Activated CD4-positive, alpha-beta T cell treated with anti-CD3 and anti-CD28 coated beads for 4 hours (primary cell): ENCODE measurements at places on chromosomes 4 and X.
A peak's percentile ranks its signal among the peaks of the same experiment; 100 is the strongest.

DNA sequence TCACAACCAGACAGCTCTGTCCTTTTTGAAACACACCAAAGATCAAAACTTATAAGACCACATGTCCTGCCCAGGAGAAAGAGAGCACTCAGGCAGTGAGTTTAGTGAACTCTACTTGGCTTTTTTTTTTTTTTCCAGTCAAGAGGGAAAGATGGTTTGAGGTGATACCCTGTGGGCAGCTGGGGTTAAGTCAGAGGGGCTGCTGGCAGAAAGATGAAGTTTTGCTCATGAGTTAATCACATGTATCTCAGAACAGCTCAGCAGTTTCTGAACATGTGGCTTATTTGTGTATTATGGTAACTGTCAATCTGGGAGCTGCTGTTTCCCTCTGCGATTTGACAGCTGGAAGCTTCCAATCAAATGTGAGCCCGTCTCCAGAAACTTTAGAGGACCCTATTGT, 56.4 kb upstream of the MAP3K15 start:
- DNase-seq, result no peak

- no peak for DNase-seq
These were observed 105.9 kb downstream of the TNIP2 start for GRCh38 chr4:2650276-2650675.

- no peak for DNase-seq
These were observed 163.0 kb downstream of the EFNB1 start for GRCh38 chrX:68991691-68992345.

- no peak for DNase-seq
These were observed 122.1 kb downstream of the REELD1 start for GRCh38 chr4:146336410-146336807.

DNA sequence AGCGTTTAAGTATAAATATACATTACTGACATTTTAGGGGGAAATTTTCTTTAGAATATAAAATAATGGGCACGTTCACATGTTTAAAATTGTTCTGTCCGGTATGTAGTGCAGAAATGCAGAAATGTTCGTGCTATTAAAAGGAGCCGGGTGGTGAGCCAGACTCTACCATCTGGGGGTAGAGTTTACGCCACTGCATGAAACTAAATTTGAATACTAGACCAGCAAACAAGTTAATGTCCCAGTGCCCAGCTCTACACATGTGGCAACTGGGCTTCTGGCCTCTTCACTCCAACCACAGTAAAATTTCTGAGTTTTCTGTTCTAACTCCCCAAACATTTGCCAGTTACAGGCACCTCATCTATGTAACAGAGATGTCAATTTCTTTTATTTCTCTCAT, 1453.3 kb upstream of the TENM3 start:
- no peak for DNase-seq

GRCh38 chrX:87583679-87584078, 66.1 kb downstream of the KLHL4 start:
- no peak for DNase-seq

DNA sequence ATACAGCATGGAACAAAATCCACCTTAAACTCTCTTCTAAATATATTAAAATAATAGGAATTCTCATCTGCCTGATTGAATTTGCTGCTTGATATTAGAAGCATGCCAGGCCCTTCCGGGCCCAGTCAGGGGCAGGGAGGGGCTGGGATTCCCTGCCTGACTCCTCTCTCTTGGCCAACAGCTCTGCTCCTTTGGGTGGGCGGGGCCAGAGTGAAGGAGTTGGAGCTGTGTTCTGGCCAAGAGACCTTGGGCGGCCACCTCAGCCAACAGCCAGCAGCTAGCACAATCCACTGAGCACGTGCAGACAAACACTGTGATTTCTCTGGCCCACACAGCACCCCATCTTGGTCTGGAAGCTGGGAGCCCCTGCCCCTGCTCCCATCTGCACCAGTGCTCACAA, 140.3 kb downstream of the PJA1 start:
- DNase-seq, result no peak

GRCh38 chr4:159015841-159016240, 87.0 kb upstream of the RAPGEF2 start:
- no peak for DNase-seq

DNA sequence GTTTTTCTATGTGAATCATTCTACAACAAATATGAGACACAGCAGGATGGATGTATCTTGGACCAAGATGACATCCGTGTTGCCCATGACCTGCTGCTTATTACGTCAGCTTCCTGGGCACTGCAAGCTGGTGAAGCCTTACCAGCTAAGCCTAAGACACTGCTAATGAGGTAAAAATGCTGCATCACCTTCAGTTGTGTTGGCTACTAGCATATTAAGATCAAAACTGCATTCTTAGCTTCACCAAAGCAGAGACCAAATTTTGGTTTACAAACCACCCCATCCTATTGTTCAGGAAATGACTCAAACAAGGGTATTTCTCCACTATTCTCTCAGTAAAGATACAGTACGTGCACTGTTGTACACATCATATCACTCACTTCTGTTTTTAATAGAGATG, 50.3 kb downstream of the MAML3 start:
- peak; percentile 33 for DNase-seq

DNA sequence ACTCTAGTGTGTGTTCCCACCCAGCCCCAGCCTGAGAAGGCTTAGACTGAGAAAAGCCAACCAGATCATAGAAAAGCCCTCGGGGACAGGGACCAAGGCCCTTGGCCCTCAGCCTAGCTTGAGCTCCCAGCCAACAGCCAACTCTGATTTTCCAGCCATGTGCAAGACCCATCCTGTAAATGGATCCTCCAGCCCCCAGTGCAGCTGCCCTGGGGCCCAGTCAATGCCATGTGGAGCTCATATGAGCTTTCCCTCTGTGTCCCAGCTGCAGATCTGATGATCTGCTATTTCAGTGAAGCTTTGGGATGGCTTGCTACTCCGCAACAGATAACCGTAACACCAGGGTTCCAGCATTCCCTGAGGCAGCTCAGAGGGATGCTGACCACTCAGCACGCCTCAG, 40.5 kb upstream of the CDKN2AIP start:
- DNase-seq, result no peak

- no peak for DNase-seq
These were observed 111.9 kb upstream of the UNC5C start for GRCh38 chr4:95660719-95661118.

DNA sequence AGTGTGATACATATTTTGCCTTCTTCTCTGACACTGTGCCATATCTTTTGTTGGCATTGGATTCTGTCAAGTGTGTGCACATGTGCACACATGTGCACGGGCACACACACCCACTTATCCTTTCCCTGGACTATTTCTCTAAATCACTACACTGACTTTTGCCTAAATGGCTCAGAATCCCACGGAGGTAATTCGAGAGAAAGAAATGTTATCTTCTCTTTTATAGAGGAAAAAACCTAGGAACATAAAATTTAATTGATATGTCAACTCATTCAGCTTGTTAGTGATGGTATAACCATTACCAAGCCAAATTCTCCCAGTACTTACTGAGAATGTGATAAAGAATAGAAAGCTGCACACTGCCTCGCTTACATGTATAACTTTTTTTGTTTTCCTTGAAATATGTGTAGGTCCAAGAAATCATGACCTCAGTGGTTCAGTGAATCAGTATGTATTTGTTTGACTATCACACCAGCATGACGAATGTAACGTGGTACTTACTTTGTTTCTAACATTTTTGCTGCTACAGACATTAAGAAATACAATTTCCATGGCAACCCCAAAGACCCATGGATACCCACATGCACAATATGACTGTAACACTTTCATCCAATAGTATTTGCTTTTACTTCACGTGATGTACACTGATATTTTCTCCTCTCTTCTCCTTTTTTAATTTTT, 163.0 kb downstream of the PCDH7 start:
- DNase-seq, result no peak

- DNase-seq, result no peak
These were observed 22.9 kb downstream of the KCTD8 start for GRCh38 chr4:44425614-44426208.

DNA sequence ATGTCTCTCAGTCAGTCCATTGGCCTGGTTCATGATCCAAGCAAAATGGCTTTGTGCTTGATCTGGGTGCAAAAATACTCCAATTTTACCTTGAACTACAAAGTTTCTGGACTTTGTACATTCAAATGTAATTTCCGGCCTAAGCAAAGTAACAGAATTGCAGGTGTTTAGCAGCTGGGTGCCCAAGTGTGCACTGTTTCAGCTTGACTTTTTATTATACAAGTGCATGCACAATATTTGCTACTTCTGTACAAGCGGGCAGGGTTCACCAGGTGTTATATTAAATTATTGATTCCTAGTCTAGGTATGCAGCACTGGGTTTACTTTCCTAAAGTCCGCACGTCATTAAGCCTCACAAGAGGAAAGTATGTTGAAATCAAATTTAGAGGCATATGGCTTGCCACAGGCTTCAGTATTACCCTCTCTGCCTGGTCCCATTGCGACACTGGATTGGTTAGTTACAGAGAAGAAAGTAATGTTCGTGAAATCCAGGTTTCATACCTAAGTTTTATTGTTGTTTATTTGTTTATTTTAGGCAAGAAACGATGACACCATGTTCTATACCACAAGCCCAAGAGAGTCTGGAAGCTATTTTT, 376.9 kb upstream of the CTSO start:
- no peak for DNase-seq

GRCh38 chr4:613126-613525, 12.2 kb upstream of the PDE6B start:
- DNase-seq, result no peak

DNA sequence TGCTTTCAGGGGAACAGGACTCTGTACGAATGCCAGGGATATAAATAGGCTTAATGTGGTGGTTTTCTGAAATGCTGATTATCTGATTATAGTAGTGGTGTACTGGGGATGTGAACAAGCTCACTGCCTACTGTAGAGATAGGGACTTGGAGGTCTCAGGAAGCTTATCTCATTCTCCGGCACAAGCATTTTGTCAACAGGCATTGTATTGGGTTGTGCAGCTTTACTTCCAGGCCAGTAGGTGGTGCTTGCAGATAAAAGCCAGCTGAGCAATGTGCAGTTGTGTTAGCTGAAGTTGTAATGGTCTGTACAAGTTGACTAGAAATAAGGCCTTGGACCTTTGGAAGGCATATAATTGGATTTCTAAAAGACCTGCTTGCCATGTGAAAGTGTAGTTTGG, 49.5 kb upstream of the TMLHE start:
- no peak for DNase-seq

DNA sequence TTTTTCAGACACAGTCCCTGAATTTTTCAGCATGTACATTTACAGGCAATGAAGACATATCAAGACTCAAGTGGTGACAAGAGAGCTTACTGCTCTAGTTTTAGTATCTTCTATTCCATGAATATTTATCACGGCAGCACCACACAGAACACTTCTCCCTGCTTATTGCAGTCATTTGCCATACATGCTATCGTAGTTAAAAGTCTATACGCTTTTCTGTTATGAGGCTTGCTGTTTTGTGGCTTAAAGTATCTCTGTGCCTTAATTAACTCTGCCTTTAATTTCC, 65.4 kb upstream of the GK2 start:
- DNase-seq, result no peak

DNA sequence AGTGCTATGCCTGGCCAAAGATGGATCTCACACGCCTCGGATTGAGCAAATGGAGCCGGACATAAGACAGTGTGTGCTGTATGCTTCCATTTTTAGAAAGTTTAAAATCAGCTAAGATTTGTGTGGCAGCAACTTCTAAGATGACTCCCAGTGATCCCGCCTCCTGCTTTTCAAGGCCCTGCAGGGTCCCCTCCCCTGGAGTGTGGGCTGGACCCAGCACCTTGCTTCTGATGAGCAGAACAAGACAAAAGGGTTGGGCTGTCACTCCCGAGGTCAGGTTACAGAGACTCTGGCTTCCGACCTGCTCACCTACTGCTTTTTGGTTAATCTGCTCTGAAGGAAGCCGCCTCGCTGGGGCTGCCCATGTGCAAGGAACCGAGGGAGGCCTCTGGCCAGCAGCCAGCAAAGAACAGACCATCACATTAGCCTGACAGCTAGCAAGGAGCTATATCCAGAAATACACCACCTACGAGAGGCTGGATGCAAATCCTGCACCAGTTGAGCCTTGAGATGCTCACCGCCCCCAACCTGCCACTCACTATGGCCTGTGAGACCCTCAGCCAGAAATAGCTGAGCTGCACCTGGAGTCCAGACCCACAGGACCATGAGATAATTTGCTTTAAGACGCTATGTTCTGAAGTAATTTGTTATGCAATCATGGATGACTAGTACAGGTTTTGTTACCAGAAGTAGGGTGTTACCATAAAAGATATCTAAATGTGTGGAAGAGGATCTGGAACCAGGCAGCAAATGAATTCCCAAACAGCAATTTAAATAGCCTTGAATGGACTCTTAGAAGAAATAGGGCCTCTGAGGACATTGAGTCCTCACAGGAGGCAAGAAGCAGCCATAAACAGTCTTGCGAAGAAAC, 47.6 kb downstream of the CRMP1 start:
- no peak for DNase-seq

DNA sequence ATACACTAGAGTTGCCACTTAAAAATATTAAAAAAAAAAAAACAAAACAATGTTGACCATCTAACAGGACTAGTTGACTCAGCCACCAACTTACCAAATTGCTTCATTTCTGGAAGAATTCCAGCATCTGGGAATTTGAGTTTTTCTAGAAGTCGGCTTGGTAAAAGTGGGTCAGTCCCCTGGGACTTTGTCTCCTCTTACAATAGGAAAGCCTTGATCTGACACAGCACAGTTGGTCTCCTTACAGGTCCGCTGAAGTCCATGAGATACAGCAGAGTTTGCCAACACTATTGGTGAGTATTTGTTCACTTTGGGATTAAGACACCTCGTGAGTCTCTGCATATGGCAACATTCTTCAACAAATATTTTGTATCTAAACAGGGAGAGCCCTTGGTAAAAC, 18.2 kb upstream of the DDIT4L start:
- DNase-seq, result no peak

GRCh38 chrX:71315917-71316316, 14.4 kb downstream of the ITGB1BP2 start:
- no peak for DNase-seq

DNA sequence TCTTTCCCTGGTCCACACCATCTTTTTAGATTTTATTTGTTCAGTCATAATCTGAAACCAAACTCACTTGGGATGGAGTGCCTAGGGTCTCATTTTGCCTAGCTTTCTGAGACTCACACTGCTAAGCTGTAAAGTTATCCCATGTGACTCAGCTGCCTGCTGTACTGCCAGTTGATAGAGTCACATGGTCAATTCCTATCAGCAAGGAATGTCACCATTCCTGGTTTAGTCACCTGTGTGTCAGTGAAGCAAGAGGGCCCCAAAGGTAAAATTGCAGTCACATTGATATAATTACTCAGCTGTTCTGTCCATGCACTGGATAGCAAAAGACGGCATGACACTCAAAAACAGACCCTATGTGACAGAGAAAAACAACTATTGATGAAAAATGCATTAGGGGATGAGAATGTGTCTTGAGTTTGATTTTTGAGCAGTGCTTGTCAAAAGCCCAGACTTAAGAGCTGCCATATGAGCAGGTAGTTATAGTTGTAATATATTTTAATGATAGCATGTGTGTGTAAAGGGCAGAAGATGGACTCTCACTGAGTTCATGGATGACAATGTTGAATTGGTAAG, 413.2 kb downstream of the PPARGC1A start:
- no peak for DNase-seq
